Stimulated activated CD4-positive, alpha-beta T cell treated with anti-CD3 and anti-CD28 coated beads, TNF-alpha, amount 100 ng/mL, for 48 hours (primary cell): ENCODE measurements at places on chromosomes 1 and 21.

GRCh38 chr1:22380024-22380785 lies 71.4 kb upstream of the ZBTB40 start:
- no peak for DNase-seq

DNA sequence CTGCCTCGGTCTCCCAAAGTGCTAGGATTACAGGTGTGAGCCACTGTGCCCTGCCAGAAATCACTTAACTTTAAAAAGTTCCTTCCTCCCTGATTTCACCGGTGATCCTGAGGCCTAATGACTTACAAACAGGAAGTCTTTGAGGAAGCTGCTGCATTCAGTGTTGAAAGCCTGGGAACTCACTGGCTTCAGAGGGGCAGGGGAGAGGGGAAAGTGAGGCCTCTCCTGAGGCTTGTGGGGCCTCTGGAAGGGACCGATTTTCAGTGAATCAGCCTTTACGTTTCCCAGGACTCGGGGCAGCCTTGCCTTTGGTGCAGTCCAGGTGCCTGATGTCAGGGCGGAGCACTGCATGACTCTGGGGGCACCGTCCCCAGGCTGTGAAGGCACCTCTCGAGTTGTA lies 30.1 kb upstream of the ARHGEF10L start:
- no peak for DNase-seq

- no peak for DNase-seq
These were observed 30.8 kb downstream of the ELAVL4 start for GRCh38 chr1:50139339-50140181.

DNA sequence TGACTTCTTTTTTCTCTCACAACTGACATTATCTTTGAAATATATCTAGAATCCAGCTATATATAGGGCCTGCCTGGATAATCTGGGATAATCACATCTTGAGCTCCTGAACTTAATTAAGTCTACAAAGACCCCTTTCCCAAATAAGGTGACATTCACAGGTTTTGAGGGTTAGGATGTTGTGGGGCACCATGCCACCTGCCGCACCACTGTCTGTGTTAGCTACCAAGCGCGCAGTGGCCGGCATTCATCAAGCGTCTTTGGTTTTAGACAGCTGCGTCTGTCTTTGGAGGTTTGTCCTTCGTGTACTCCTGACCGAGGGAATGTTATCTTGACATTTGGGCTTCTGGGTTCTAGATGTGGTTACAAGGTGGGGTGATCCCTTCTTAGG lies 7.5 kb downstream of the TRAPPC10 start:
- DNase-seq = no peak

DNA sequence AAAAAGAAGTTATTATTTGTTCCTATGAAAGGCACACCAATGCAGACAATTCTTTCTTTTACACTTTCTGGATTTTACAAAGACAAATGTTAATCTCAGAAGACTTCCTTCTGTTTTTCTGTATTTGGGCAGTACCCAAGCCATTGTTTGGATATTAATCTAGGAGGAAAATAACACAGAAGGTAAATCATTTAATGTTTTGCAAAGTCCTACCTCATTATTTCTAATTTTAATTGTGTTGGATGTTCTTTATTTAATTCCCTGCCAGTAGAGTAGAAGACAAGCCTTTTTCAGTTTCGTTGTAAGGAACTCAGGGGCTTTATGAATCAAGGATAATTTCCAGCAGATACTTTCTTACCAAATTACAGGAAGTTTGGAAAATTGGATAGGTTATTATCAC lies 118.3 kb downstream of the VPS13D start:
- no peak for DNase-seq

- no peak for DNase-seq
These were observed 17.6 kb downstream of the FAM177B start for GRCh38 chr1:222754366-222755139.

GRCh38 chr1:173257805-173258204 lies 50.7 kb upstream of the TNFSF4 start:
- DNase-seq = no peak

DNA sequence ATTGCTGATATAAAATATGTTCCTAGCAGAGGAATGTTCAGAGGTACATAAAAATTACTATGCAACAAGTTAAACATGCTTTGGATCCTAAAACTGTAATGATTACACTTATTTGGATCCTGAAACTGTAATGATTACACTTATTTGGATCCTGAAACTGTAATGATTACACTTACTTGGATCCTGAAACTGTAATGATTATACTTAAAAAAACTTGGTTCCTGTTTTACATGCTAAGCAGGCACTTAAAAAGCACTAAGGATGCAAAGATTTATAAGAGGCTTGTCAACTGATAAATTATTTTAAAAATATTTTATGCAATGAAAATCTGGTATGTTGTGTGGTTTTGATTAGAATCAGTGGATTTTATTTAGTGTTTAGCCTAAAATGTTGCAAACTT lies 47.7 kb downstream of the ZNHIT6 start:
- DNase-seq = no peak

DNA sequence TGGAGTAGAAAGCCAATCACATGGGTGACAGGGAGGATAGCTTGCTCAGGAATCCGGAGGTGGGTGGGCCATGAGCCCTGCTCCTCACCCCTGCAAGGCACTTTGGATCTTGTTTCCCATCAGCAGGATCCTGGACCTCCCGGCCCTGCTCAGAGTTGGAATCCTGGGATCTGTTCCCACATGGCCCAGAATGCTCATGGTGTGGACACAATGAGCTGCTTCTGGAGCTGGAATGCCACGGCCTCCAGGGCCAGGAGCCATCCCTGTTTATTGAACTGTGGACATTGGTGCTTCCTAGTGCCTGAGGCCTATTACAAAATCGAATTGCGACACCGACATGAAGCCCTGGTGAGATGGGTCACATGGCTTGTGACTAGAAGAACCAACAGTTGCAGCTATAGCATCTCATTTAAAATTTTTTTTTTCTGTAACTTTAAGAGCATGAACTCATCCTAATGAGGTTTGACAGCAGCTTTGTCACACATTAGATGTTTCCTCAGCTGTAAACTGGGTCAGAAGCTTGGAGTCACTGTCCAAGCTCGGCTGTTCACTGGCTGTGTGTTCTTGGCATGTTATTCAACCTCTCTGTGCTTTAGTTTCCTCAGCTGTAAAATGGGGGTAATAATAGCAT lies 40.4 kb upstream of the GOLT1A start:
- DNase-seq = no peak

- DNase-seq = no peak
These were observed 30.7 kb downstream of the CD58 start for GRCh38 chr1:116540088-116540487.

DNA sequence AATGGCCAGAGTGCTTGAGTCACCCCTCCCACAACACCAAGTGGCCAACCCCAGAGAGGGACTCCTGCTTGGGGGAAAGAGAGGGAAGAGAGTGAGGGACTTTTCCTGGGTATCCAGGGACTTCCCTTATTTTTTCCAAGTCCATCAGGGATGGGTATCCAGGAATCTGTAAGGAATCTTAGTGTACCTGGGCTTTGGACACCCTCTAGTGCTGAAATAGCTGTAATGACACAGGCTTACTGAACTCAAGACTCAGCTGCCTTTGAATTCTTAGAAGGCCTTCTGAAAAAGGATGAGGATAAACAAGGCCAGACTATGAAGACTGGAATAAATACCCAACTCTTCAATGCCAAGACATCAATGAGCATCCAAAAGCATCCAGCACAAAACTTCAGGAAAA lies 12.0 kb downstream of the TSHB start:
- no peak for DNase-seq

- DNase-seq = no peak
These were observed 1.4 kb downstream of the EIF4G3 start for GRCh38 chr1:21175324-21175669.

DNA sequence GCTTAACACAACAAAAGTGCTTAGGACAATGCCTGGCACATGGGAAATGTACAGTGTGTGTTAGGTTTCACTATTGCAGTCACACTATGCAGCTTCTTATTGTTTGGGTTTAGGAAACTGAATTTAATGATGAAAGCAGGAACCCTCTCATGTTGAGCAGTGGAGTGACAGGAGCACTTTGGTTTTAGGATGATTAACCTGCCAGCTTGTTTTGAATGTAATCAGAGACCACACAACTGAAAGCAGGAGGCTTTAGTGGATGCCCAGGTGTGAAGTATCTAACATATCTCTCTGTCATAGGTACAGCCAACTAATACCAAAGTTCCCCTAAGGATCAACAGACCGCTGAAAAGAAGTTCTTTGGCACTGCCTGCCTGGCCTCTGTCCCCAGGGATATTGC lies 406.9 kb upstream of the USP24 start:
- no peak for DNase-seq

GRCh38 chr21:35475009-35475408 lies 425.9 kb upstream of the RUNX1 start:
- no peak for DNase-seq

GRCh38 chr1:240967070-240967724 lies 355.2 kb upstream of the GREM2 start:
- DNase-seq = no peak

- DNase-seq = no peak
These were observed 5.8 kb upstream of the SPRR5 start for GRCh38 chr1:152941037-152941711.

DNA sequence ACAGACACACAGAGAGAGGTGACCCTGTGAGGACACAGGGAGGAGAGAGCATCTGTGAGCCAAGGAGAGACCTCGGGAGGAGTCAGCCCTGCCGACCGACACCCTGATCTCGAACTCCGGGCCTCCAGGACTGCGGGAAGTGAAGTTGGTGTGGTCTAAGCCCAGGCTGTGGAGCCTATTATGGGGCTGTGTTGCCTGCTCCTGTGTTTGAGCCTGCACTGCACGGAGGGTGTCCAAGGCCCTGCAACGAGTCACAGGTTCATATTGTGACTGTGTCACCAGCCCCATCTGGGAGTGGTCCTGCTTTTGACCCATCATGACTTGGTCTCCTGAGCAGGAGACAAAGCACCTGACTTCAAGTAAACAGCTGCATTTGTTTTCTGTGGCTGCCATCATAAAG lies 186.0 kb upstream of the AJAP1 start:
- DNase-seq = no peak

GRCh38 chr1:17330856-17331255 lies 22.9 kb downstream of the PADI4 start:
- DNase-seq = no peak

- DNase-seq = no peak
These were observed 238.5 kb downstream of the LTN1 start for GRCh38 chr21:28754127-28754611.

- no peak for DNase-seq
These were observed 49.4 kb downstream of the H3-3A start for GRCh38 chr1:226111883-226112261.

- DNase-seq = no peak
These were observed 25.3 kb downstream of the IGSF21 start for GRCh38 chr1:18132711-18133541.

DNA sequence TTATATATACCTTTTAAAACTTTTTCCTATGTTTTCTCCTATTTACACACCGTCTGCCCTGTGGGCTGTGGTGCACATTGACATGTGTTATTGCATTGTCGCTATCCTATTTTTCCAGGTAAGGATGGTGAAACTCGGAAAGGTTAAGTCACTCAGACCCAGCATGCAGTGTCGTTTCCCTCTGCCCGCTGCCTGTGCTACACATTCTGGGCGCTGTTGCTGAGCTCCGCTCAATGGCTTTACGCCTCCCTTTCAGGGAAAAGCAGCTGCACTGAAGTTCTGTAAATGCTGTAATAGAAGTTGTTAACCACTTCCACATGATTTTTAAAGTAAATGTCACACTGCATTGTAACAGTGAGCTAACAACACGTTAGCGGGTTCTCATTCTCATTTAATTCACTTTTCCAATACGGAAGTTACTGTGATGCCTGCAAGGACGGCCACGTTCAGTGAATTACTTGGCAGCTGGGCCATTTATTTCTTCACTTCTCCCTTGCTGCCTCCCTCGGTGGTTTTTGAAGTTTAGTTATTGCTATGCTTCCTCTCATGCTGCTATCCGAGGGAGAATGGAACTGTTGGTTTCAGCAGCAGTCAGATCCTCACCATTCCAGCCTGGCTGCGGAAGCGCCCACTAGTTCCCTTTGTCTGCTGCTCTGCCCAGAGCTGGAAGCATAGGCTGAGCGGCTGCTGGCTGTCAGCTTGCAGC lies 288.7 kb downstream of the SPATA17 start:
- DNase-seq = no peak

GRCh38 chr1:197180252-197180878 lies 33.9 kb upstream of the ASPM start:
- no peak for DNase-seq

DNA sequence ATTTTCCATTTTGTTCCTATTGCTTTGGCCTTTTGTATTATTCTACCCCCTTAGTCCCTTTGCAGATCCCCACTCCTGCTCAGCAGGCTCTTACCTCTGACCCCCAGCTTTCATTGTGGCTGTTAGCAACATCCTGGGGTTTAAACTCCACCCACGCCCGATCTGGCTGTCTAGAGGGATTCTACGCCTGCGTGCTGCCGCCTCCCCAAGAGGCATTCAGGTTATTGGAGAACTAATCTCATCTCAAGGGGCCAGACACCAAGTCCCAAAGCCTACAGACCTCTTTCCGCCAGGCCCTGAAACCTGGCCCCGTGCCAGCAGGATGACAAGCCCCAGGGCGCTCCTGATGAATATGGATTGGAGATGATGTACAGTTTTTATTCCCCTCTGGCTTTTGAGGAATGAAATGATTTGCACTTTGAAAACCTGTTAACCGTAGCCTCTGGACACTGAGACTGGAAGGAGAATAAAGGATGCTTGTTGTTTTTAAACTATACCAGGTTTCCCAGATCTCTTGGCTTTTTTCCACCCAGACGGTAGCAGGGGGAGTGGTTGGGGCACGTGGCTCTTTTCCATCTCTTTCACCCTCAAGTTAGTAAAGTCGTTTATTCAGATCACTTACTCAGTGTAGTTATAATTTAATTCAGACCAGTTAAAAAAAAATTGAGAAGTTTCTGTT lies 14.5 kb upstream of the IKBKE start:
- no peak for DNase-seq

- no peak for DNase-seq
These were observed 84.1 kb upstream of the NEGR1 start for GRCh38 chr1:72366466-72366865.

- DNase-seq = no peak
These were observed 3.9 kb upstream of the PRKCZ start for GRCh38 chr1:2046174-2046917.

- no peak for DNase-seq
These were observed 120.4 kb upstream of the PTGFR start for GRCh38 chr1:78370356-78370755.

GRCh38 chr1:211524521-211524920 lies 32.6 kb upstream of the RD3 start:
- DNase-seq = no peak

GRCh38 chr1:71231751-71232150 lies 150.9 kb upstream of the ZRANB2 start:
- DNase-seq = no peak

GRCh38 chr1:64941461-64942117 lies 24.8 kb downstream of the JAK1 start:
- DNase-seq = no peak
